Colonic mucosa (tissue), 4 donors: ENCODE measurements at places on chromosomes 16 and 17. TPM values are rescaled to one million over a fixed set of nuclear protein-coding genes. Genes with fewer than 3 reads are reported as not detected.

- no peaks in the 10 kb centered on the region for H3K4me1 ChIP-seq
- no peak overlapping the region for H3K4me3 ChIP-seq
- no peaks in the 10 kb centered on the region for H3K27me3 ChIP-seq
- no peak overlapping the region for H3K27ac ChIP-seq
- no peaks in the 10 kb centered on the region for H3K36me3 ChIP-seq
Measured at GRCh38 chr17:27525316-27525715, 69.1 kb downstream of the KSR1 start.

SCN4A gene
- 0.07 TPM for total RNA-seq

KRTAP4-6 gene
- total RNA-seq = not detected

NPIPB13 gene
- 1.6 TPM for total RNA-seq

- H3K27ac ChIP-seq = no peak overlapping the region
- no peaks in the 10 kb centered on the region for H3K27me3 ChIP-seq
- no peaks in the 10 kb centered on the region for H3K4me1 ChIP-seq
- no peaks in the 10 kb centered on the region for H3K36me3 ChIP-seq
Measured at GRCh38 chr17:8474826-8475225, 39.1 kb downstream of the NDEL1 start.

DNA sequence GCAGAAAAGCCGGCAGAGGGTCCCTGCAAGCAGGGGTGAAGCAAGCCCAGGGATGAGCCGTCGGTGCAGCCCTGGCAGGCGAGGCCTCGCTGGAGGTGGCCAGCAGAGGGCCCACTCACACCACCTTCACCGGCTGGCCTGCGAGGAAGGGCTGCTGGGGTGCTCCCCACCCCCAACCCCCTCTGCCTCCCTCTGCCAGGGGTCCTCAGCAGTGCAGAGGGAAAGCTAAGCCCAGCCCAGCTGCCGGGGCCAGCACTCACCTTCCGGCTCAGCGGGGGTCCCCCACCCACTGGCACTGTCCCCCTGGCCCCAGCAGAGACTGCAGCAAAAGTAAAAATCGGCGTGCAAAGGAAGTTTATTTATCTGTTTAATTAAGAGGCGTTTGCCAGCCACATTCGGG is 113.4 kb downstream of the ENGASE start:
- no peak overlapping the region for H3K27ac ChIP-seq
- no peaks in the 10 kb centered on the region for H3K36me3 ChIP-seq
- DNase-seq = no peak
- peaks cover 14% of the 10 kb centered on the region for H3K27me3 ChIP-seq
- no peaks in the 10 kb centered on the region for H3K4me1 ChIP-seq

- H3K36me3 ChIP-seq = no peaks in the 10 kb centered on the region
- no peak overlapping the region for H3K27ac ChIP-seq
- no peaks in the 10 kb centered on the region for H3K27me3 ChIP-seq
Measured at GRCh38 chr16:70374213-70374612, 27.5 kb downstream of the DDX19A start.

DNA sequence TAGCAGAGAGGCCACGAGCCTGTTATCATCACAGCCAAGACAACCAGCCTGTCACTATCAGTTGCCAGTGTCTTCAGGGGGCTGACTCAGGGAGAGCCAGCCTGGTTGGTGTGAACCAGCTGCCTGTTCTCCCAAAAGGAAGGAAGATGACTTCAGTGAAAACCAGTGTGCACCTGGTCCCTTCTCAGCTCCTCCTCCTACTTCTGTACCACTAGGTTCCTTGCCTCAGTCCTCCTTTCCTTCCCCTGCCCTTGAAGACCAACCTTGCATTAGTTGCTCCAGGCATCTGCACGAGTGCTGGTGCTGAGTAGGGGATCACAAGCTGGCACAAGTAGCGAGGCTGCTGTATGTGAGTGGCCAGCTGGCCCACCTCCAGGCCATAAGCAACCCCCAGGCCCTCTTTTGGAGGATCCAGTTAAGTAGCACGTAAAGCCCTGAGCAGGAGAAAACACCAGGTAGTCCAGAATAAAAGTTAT is 8.5 kb downstream of the TUBG1 start:
- no peak for DNase-seq
- no peaks in the 10 kb centered on the region for H3K4me1 ChIP-seq
- H3K36me3 ChIP-seq = peaks cover 5% of the 10 kb centered on the region
- H3K4me3 ChIP-seq = no peak overlapping the region
- H3K27me3 ChIP-seq = no peaks in the 10 kb centered on the region

DNA sequence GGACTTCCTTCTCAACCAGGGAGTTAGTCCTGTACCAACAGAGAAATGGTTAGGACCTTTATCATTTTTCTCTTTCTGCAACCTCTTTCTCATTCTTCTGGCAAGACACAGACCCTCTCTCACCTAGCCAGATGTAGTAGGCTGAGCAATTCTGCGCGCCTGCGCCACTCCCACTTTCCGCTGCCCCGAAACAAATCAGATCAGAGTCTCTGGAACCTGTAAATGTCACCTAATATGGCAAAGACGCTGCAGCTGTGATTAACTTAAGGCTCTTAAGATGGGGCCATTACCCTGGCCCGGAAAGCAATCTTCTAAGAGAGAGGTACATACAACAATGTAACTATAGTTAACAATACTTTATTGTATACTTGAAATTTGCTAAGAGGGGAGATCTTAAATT is 94.3 kb upstream of the ASIC2 start:
- no peaks in the 10 kb centered on the region for H3K4me1 ChIP-seq
- H3K27me3 ChIP-seq = no peaks in the 10 kb centered on the region
- H3K4me3 ChIP-seq = no peak overlapping the region
- no peak for DNase-seq
- no peak overlapping the region for H3K27ac ChIP-seq
- H3K36me3 ChIP-seq = no peaks in the 10 kb centered on the region

PRSS27 gene
- 0.56 TPM for total RNA-seq

- H3K4me3 ChIP-seq = no peak overlapping the region
- H3K4me1 ChIP-seq = no peaks in the 10 kb centered on the region
- no peaks in the 10 kb centered on the region for H3K27me3 ChIP-seq
- DNase-seq = no peak
- no peaks in the 10 kb centered on the region for H3K36me3 ChIP-seq
Measured at GRCh38 chr17:49596613-49597244, 21.1 kb downstream of the NXPH3 start.

DNA sequence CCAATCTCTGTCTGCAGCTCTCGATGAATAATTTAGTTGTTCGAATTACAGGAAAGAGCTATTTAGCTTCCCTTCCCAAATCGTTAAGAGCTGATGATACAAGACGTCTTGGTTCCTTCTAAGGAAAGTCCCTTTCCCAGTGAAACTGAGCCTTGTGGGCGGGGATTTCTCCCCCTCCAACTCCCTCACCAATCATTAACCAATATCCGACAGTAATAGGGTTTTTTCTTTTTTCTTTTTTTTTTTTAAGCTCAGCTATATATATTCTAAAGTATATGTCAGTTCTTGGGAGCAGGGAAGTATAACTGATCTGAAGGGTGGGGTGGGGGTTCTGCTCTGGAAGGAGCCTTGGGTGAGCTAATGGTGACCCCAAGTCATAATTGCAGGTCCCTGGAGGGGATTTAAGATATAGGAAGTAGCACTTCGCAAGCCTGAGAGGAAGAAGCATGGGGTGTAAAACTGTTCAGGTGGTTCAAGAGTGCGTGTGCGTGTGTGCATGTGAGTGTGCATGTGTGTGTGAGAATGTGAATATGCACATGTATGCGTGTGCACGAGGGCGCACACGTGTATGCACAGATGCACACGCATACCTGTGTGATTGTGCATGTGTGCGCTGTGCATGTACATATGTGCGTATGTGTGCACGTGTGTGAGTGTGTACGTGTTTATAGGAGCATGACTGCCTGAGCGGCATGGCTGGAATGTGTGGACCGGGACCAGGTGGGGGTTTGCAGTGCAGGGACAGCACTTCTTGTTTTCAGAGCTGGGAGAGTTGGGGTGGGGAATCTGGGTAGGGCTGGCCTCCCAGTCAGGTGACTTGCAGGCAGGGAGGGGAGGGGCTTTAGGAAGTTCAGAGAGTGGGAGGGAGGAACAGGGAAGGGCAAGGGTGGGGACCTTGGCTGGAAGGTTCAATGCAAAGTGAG is 42.7 kb downstream of the SOCS3 start:
- peaks cover 38% of the 10 kb centered on the region for H3K4me1 ChIP-seq
- peak overlapping the region; percentile 98 for H3K27ac ChIP-seq
- H3K27me3 ChIP-seq = no peaks in the 10 kb centered on the region
- peak; percentile 94 for DNase-seq
- H3K36me3 ChIP-seq = no peaks in the 10 kb centered on the region
- peak overlapping the region; percentile 8 for H3K4me3 ChIP-seq

MT1H gene
- 43.8 TPM for total RNA-seq

CACNG5 gene
- total RNA-seq = 0.19 TPM

- no peak for DNase-seq
Measured at GRCh38 chr16:3096362-3096761, 2.7 kb downstream of the ZSCAN10 start.

ABCC3 gene
- 187 TPM for total RNA-seq

TMIGD1 gene
- 107 TPM for total RNA-seq

- H3K27ac ChIP-seq = no peak overlapping the region
- no peaks in the 10 kb centered on the region for H3K4me1 ChIP-seq
- no peak for DNase-seq
- H3K27me3 ChIP-seq = no peaks in the 10 kb centered on the region
Measured at GRCh38 chr16:35599429-35600160, 2140.2 kb downstream of the TP53TG3F start.

DNA sequence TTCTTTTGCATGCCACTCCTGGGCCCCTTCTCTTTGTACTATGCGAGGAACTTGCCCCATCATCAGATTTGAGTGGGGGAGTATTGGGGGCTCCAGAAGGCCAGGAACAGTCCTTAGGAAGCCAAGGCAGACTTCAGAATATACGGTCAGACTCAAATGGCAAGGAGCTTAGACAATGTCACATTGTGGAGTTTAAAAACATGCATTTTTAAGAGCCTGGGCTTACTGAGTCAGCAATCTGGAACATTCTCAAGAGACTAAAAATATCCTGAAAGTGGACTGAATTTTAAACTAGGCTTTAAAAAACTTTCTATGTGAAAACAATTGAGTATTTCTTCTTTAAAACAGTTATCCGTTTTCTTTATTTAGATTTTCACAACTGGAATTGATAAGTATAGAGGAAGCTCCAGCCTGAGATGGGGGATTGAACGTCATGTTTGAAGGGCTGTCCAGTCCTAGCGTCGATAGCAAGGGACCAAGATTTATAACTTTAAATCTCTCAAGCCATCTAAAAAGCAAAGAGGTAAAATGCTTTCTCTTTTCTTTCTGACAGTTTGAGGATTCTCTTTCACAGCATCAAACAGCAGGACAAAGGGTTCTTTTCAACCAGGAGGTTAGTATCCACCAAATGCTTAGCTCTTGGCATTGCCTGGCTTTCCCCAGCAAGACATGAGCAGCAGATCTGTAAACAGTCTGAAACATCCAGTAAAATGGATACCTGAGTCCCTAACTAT is 45.8 kb upstream of the CDRT4 start:
- H3K27me3 ChIP-seq = no peaks in the 10 kb centered on the region
- peaks cover 6% of the 10 kb centered on the region for H3K4me1 ChIP-seq
- no peak overlapping the region for H3K4me3 ChIP-seq
- no peak for DNase-seq

DNA sequence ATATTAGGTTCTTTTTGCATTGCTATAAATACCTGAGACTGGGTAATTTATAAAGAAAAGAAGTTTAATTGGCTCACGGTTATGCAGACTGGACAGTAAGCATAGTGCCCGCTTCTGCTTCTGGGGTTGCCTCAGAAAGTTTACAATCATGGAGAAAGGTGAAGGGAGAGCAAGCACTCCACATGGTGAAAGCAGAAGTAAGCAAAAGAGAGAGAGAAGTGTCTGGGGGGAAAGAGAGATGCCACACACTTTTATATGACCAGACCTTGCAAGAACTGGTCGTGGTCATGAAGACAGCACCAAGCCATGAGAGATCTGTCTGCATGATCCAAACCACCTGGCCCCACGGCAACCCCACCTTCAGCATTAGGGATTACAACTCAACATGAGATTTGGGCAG is 45.4 kb downstream of the KCNJ16 start:
- no peaks in the 10 kb centered on the region for H3K36me3 ChIP-seq
- H3K4me3 ChIP-seq = no peak overlapping the region
- no peak for DNase-seq
- no peak overlapping the region for H3K27ac ChIP-seq
- no peaks in the 10 kb centered on the region for H3K27me3 ChIP-seq

- H3K36me3 ChIP-seq = no peaks in the 10 kb centered on the region
- H3K4me1 ChIP-seq = no peaks in the 10 kb centered on the region
- H3K27ac ChIP-seq = no peak overlapping the region
- H3K27me3 ChIP-seq = no peaks in the 10 kb centered on the region
- H3K4me3 ChIP-seq = no peak overlapping the region
Measured at GRCh38 chr17:56434610-56435009, 158.9 kb upstream of the NOG start.

ZNF771 gene
- total RNA-seq = 3.5 TPM

FBXL16 gene
- total RNA-seq = 2.0 TPM

NECAB2 gene
- total RNA-seq = 0.42 TPM

DNA sequence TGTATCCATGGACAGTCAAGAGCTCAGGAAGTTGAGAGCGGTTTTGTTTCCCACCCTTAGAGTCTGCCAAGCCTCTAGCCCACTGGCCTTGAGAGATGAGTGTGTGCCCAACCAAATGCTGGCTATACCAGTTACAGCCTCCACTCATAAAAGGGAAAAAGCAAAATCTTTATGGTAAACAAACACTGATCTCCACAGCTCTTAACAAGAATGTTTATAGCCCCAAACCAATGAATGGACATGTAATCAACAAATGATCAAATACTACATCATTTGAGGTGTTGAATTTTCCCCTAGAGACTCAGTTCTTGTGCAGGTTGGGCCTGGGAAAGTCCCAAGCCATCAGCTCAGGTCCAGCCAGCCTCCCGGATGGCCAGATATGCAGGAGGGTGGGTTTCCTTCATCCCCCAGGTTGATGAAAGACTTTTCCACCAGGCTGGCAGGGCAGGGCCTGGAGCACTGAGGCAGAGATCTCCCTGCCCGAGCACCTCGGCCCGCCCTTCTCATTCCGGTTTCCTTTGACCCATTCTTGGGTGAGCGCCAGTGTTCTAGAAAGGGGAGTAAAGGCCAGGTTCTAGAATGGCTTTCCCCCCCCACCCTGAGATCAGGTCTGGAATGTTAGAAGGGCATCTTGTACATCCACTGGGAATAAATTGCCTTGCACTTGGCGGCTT is 3.9 kb upstream of the EFTUD2 start:
- H3K4me1 ChIP-seq = peaks cover 7% of the 10 kb centered on the region
- no peak overlapping the region for H3K27ac ChIP-seq
- H3K4me3 ChIP-seq = no peak overlapping the region
- H3K27me3 ChIP-seq = no peaks in the 10 kb centered on the region
